Right atrium auricular region (tissue), 2 donors: ENCODE measurements at places on chromosomes 12 and 14.

- DNase-seq = no peak
Measured at GRCh38 chr14:94102768-94103482, 7.6 kb upstream of the IFI27 start.

DNA sequence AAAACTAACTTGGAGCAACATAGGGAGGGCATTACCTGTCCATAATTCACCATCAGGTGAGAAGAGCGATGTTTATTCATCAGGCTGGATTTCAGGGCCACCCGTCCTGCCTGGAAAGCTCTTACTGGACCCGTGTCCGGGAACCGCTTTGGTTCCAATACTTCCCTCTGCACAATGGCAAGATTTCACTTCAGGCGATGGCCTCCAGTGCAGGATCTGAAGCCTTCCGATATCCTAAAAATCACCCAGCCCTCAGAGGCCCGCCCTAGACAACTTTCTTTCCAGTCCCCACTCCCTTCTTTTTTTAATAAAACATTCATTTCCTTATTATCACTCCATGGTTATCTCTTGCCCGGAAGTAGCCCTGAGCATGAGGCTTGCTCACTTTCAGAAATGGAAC lies 92.5 kb downstream of the BCL11B start:
- no peak for DNase-seq

DNA sequence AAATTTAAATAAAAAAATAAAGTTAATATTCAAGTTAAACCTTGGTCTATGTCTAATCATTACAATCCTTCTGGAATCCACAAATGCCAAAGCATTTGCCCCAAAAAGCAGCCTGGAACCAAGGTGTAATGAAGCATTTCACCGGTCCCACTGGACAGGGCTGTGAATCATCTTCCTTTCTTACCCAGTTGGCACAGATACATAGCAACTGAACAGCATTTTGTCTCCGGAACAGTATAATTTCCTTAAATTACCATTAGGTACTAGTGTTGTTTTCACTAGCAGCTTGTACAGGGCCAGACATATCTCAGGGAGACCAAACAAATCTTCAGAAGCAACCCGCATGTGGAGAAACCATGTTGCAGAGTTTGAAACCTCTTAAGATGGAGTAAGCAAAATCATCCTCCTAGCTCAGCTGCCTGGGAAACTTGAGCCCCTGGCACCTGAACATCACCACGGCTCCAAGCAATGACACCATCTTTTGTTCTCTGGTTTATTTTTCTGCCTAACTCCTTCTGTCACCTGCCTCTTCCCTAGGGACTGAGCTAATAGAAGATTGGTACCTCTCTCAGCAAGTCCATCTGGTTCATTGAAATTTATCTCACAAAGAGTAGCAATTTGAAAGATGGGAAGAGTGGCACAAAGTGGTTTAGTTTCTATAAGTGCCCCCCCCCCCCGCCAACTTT lies 17.9 kb upstream of the MDM1 start:
- DNase-seq = no peak

- DNase-seq = no peak
Measured at GRCh38 chr14:64718762-64719161, 14.5 kb downstream of the PLEKHG3 start.
